ENCODE measurements at places on chromosomes 1 and 21.

DNA sequence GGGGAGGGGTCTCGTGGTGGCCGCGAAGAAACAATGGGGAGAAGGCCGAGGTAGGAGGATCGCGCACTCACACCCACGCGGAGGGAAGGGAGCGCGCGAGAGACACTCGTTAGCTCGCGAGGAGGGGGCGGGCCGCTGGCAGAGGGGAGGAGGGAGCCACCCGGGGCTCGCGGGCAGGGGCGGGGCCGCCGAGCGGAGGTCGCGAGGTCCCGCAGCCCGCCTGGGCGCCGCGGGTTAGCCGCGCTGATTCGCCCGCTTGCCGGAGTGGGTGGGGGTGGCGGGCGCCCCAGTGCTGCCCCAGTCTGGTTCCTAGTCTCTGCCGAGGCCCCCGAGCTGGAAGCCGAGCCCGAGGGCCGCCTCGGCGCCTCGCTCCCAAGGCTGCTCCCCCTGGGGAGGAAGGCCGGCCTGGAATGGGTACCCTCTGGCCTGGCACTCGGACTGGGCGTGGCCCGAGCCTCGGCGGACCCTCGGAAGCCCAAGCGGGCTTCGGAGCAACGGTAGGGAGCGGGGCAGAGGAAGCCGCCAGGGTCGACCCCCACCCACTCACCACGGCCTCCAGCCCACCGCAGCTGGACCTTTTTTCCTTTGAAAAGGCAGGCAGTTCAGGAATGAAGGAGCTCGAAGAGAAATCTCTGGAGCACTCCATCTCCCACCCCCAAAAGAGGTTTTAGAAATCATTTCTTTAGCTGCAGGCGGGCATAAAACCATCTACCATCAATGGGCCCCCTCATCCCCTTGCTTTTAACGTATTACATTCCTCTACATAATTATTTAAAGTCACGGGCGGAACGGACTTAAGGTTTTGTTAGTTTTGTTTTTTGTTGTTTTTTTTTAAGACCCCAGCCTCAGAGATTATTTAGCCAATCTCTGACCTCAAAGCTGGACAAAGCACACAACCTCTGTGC lies 722 bp upstream of the TUT4 start:
- DNase-seq: peak; percentile 86

DNA sequence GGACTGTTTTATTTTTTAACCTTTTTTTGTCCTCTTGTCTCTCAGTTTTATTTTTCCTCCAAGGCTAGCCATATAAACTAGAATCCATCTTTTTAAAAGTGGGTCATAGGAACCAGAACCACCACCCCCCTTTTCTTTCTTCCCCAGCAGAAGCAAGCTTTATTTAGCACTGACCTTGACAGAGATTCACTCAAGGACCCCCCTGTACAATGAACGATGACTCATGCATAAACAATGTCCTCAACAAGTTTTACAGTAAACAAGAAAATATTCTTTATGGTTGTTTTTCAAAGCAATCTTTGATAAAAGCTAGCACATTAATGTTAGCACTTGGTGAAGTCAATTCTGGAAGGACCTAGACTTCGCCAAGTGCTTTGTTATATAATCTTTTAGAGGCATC lies 14.1 kb downstream of the PKN2 start:
- DNase-seq: no peak

DNA sequence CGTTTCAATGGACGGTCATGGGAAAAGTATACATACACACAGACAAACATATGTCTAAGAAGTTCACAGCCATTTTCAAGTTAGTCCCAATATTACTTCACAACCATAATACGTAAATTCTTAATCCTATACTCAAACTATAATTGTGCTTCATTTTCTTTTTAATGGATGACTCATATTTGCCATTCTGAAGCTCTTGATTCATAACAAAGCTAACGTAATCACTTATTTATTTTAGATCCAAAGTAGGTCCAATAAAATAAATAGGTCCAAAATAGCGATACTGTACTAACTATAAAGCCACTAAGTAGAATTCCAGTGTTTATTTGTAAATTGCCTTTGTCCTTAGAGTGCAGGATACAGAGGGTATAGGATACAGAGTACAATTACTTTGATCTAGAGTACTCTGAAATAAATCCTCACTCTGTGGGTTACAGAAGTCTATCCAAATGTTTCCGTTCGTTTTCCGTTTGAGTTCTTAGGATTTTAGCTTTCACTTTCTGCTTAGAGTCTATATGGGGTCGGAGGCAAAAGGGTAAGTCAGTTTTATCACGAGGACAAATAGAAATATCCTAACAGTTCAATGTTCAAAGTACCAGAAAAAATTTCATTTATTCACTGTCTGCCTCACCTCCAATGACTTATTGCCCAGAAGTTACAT lies 8.8 kb upstream of the C1orf115 start:
- no peak for DNase-seq

- no peak for DNase-seq
These were observed at the start of gene PDE4B for GRCh38 chr1:65792669-65793358. TSS of gene PDE4B (plus strand) at chr1:65792895.

GRCh38 chr1:157142765-157143423 lies 4.7 kb upstream of the ETV3 start:
- DNase-seq: no peak

GRCh38 chr21:36113647-36114428 lies 21.0 kb upstream of the CBR3 start:
- DNase-seq: peak; percentile 52

DNA sequence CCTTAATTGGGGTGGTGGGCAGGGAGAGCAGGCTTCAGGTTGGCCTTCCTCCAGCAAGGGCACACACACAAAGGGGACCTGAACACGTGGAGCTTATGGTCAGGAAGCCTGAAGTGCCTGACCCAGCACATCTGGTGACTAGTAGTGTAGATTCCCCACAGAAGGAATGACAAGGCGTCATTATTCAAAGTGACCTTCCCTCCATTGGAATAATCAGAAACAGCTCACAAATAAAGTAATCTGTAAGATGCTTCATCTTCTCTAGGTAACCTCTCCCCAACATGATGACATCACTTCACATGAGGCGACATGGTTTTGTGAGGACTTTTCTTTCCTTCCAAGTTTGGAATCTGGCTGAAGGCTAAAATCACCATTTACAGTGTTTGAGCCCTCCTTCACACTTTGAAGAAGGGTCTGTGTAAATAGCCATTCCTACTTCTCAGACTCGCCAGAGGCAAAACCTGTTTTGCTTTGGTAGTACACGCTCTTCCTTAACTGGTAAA lies 32.8 kb upstream of the ERG start:
- DNase-seq: no peak

GRCh38 chr1:45403298-45403697 lies 63.1 kb upstream of the MUTYH start:
- no peak for DNase-seq

DNA sequence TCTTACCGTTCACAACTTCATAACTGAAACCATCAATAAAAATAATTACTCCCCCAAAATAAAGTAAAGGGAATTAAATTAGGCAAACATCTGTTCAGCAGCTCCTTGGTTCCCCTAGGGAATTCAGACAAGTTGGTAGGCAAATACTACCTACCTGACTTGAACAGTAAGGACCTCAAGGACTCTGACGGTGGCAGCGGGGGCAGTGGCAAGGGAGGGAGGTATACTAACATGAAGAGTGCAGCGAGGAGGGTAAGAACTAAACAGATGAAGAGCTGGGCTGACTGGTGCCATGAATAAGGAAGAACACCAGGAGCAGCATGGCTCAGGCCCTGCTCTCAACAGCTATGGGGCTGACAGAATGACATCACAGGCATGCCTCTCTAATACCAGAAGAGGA lies 33.1 kb downstream of the MTOR start:
- DNase-seq: no peak

DNA sequence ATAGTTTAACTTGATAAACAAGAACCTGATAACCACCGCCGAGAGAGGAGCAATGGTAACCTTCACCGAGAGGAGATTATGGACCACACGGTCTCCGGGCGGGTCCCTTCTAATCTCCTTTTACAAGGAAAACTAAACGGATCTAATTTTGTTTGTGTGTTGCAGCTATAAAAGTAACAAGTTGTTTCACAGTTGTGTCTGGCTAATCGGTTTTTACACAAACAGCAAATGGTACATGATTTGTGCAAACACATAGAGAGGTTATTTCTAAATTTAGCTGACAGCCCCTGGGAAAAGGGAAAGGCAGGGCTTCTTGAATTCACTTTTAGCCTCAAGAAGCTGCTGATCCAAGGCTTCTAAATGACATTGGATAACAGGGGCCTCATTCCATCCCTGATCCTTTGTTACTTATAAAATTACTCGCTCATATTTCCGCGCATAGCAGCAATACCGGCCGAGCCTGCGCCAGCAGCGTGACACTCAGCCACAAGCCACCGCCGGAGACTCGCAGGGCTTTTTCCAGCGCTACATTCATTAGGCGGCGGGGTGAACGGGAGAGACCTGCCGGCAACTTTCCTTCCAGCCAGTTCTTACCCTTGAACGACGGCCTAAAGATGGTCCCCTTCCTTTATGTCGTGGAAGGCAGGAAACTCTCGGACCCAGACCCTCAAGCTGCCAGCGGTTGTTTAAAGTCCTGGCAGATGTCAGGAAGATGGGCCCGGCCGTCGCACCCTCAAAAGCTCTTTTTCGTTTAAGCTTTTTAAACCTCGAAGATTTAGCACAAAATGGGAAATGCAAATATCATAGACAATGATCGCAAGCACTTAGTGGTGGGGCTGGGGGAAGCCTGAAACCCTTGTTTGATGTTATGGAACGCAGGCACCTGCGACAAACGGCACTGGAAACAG lies 4.4 kb downstream of the FOXD3 start:
- no peak for DNase-seq

- DNase-seq: no peak
These were observed 153.5 kb downstream of the PLXNA2 start for GRCh38 chr1:208090388-208091301.

DNA sequence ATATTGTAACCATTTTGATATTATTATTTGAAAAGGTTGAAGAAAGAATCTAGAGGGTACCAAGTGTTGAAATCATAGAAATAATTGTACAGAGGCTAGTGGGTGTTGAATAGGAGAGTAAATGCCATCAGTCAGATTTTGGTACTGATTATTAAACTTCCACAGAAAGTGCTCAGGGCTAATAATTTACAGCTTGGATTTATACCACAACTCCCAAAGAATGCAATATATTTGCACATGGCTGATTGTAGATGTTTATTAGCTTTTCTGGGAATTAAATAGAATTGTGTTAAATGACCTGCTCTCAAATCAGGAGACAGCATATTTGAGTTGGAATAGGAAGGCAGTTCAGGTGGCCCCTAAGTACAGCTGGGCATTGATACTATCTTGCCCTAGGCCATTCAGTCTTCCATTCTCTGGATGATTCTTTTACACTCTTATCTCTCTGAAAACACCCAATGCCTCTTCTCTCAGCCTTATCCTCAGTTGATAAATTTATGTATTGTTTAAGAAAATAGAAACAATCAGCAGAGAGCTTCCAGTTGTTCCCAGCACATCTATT lies 63.7 kb downstream of the ERICH3 start:
- DNase-seq: no peak

DNA sequence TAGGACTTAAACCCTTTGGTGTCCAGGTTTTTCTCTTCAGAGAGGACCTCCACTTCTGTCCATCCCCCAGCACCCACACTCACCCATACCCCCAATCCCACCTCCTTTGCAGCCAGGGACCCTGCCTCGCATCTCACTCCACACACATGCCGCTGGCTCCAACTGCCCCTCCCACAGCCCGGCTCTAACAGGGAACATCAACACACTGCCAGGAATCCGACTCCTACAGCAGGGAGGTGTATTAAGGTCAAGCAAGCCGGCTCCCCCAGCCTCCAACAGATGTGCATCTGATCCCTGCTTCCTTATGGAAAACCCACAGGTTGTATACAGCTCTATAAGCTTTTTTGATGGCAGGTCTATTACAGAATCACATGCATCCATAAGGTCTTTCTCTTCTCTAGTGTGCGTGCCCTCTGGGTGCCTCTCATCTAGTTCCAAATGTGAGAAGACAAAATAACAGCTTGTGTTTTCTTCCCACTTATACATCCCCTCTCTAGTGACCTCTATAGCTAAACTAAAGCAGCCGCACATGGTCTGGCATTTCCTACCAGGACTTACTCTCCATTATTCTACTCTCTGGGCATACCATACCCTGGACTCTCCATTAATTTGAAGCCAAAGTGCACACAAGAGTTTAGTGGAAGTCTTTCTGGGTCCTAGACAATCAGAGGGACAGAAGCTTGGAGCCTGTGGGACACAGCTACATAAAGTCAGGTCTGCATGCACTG lies 16.3 kb downstream of the PIK3C2B start:
- DNase-seq: no peak

DNA sequence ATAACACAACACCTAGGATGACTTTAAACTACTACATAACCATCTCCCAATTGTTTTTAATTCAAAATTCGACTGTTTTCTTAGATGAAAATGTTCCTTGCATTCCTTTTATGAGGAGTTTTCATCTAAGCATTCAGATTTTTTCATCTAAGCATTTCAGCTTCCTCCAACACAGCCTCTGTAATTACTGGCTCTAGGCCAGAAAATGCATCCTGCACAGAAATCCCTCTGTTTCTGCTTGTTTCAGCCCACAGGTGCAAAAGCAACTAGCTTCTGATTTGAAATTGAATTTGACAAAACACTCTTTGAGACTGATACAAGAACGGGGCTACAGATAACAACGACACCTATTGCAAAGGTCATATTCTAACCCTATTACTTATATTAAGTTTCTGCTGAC lies 90.4 kb downstream of the RGS21 start:
- no peak for DNase-seq

DNA sequence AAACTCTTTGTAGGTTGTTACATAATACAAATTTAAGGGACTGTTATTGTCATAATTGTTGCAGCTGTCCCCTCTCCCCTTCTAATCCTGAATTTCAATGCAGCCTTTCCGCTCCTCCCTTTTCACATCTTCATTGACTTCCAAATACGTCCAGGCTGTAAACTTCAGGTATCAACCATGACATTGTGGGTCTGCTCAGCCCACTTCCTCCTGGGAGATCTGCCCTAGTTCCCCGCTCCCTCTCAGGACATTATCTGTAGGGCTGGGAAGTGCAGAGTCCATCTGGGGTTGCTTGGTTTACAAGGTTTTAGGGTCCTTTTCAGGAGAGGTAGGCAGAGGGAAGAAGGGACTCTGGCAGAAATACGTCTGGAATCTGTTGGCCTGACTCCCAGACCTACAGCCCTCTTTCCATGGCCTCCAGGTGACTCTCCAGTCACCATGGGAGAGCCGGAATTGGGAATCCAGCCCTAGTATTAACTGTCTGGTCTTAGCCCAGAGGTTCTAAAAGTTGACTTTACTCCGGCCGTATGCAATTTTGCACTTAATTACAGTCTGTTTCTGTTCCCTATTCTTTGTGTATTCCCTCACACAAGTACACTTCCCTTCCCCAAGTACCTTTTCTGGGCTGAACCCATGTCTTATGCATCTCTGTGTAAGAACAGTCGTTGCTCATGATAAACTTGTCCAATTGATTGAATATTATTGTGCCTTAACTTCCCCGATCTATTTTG lies 4.7 kb upstream of the DENND2D start:
- DNase-seq: no peak

DNA sequence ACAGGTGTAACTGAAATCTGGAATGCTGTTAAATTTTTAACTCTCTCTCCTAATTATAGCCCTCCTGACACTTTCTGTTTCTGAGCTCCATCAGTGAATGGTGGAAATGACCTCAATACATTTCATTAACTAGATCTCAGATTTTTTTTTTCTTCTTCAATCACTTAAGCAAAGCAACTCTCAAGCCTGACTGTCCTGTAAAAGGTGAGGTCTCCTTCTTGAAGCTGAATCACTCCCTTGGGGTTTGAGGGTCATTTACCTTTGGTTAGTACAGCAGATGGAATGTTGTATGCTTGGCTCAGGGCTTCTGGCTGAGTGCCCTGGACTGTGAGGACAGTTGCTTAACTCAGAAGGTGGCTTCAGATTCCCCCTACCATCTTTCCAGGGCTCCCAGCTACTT lies 518.7 kb downstream of the PTPRC start:
- no peak for DNase-seq

Measured in T-helper 17 cell (primary cell).